Activated effector memory CD4-positive, alpha-beta T cell treated with anti-CD3 and anti-CD28 coated beads, Interleukin-2, amount 50 U/mL, for 16 hours (primary cell): ENCODE measurements at places on chromosomes 7 and 10.

GRCh38 chr7:45695249-45695995, 121.3 kb downstream of the ADCY1 start:
- DNase-seq: no peak

- DNase-seq: no peak
These were observed 22.6 kb upstream of the PRKCQ start for GRCh38 chr10:6602700-6603084.

GRCh38 chr10:576130-576465, 113.4 kb downstream of the DIP2C start:
- DNase-seq: no peak

GRCh38 chr7:128778946-128779345, 3.4 kb upstream of the OPN1SW start:
- no peak for DNase-seq

GRCh38 chr7:78616539-78616938, 818.0 kb downstream of the PHTF2 start:
- no peak for DNase-seq

GRCh38 chr10:27534161-27534700, 30.1 kb downstream of the RAB18 start:
- DNase-seq: no peak

DNA sequence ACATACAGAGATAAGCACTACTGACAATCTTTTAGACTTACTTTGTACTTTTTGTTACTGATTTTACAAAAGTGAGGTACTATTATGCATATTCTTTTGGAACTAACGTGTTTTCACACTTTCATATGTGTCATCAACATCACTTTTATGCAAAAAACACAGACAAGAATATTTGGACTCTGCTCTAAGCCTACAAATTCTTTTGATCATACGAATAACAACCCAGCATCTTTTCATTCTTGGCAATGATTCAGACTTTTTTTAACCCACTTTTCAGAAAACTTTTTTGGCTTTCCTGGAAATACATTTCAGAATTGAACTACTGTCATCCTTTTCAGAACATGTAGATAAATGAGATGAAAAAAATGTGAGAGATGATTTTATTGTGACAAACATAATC, 30.2 kb downstream of the USP6NL start:
- no peak for DNase-seq

- DNase-seq: no peak
These were observed 138.1 kb downstream of the ADAM22 start for GRCh38 chr7:88071994-88072714.

- no peak for DNase-seq
These were observed 118.0 kb downstream of the RAB11FIP2 start for GRCh38 chr10:117928741-117929140.

DNA sequence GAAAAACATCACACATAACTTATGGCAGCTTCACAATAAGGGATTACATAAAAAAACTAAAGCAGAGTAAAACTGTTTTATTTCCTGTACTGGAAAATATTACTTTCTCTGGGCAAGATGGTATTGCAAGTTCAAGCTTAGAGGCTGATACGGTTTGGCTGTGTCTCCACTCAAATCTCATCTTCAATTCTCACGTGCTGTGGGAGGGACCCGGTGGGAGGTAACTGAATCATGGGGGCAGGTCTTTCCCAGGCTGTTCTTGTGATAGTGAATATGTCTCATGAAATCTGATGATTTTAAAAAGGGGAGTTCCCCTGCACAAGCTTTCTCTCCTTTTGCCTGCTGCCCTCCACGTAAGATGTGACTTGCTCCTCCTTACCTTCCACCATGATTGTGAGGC, 5.1 kb upstream of the LRRC27 start:
- peak; percentile 84 for DNase-seq

DNA sequence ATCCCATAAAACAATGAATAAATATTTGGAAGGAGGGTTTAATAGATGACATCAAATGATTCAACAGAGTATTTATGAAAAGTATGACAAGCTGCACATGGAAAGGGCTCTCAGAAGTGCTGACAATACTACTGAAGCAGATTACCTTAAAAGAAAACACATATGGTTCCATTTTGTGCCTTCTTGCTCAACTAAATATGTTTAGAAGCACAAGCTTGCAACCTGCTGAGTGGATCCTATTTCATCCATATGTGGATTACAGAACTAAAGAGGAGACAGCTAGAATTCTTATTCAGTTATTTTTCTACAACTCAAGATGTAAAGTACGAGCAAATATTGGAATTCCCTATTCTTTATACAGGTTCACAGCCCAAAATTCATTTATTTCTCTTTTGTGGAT, 340.6 kb downstream of the TFEC start:
- DNase-seq: no peak

DNA sequence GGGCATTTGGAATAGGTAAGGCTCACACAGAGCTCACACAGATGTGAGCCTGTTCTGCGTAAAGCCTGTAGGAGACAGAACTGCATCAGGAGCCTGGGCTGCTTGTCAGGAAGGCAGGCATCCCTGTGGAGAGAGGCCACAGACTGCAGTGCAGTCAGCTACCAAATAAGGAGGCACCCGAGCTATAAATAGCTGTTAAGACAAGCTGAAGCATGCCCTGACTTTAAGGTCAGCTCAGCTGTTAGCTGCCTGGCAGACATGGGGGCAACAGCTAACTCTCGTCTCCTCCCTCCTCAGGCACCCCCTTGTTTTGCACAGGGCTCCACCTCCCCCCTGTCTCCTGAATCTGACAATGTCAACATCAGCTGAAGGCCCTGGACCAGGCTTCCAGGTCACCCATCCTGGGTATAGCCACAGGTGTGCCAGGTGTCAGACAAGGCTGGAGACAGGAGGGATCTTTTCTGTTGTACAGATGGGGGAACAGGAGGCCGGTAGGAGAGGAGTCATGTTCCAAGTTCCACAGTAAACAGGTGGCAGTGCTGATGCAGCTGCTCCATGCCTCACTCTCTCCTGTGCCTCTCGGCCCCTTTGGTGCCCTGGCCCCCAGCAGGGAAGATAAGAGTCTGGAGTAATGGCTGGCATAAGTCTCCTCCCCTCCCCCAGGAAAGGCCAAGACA, 27.6 kb upstream of the MKRN1 start:
- DNase-seq: no peak

DNA sequence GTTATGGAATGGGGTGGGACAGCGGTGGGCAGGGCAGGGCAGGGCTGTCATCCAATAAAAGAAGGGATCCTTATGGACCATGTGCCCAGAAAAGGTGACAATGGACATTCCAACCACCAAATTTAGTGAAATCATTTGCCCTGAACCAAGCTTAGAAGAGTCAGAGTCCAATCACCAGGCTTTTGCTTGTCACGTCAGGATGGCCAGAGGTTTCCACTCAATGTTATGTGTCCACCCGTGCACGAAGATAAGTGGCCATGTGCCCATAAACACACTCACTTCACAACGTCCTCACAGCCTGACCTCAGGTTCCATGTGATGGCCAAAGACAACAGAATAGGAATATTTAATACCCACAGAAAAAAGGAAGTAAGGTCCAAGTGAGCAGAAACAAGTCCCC, 36.6 kb upstream of the PLPP4 start:
- no peak for DNase-seq

DNA sequence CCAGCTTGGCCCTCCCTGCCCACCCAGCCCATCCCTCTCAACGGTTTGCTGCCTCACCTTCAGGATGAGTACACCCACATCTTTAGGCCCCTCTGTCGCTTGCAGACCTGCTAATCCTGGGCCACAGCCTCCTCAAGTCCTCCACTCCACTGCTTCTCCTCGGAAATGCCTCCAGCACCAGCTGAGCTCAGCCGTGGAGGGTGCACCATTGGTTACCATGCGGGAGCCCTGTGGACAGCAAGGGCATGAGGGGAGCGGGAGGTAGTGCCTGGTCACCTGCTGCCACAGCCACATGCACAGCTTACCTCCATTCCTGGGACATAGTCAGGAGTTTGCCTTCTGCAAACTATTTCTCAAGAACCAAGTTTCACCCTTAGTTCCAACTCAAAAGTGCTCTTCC, 286.3 kb upstream of the ZMIZ1 start:
- no peak for DNase-seq

GRCh38 chr10:95664543-95664942, 8.0 kb upstream of the ALDH18A1 start:
- no peak for DNase-seq

DNA sequence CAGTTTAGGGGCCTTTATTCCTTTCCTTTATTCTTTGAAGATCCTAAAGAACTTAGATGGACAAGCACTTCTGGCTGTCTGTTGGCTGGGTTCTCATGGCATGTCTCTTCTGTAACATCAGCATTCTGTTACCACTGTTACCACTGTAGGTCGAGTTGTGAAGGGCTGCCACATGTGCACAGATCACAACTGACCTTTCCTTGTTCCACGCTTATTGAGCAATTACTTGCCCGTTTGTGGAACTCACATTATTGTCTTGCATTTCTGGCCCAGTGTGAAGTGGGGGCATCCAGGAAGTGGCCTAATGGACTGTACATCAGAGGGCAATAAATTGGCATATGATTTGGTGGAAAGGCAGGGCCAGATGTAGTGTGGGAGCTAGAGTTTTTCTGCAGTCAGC, 23.7 kb downstream of the GBF1 start:
- no peak for DNase-seq

GRCh38 chr7:11328309-11328708, 354.6 kb downstream of the PHF14 start:
- no peak for DNase-seq

DNA sequence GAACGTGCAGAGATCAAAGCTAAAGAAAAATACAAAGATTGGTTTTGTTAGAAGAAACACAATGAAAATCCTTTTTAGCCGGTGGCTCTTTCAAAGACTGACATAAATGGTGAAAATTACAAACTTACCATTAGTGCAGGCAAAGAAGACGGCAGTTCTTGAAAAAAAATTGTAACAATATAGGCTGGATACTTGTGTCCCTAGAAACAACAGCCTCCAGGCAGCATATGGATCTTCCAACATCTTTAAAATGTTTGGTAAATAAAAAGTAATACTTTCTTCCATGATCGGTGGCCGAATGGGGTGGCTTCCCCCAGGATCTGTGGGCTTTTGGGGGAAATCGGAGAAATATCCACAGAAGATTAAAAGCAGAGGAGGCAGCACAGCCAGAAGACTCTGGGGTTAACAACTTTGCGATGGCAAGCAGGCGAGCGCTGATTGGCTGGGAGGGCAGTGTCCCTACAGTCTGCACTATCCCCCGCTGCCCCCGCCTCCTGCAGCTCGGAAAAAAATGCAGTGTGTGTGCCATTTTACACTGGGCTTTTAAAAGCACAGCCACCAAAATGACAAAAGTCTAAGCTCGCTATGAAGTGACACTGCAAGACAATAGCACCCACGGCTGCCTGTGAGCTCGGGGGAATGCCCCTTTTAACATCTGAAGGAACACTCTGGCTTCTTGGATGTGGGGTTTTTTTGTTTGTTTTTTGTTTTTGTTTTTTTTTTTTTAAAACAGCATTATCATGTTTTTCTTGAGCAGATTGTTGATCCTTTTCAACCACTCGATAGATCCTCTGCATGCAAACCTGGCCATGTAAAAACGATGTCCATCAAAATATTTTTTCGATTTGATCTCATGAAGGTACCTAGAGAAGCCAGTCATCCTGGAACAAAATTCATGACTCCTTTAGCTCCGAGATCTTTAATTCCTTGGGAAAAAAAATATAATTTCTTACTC, 31.7 kb upstream of the EPC1 start:
- peak; percentile 97 for DNase-seq

DNA sequence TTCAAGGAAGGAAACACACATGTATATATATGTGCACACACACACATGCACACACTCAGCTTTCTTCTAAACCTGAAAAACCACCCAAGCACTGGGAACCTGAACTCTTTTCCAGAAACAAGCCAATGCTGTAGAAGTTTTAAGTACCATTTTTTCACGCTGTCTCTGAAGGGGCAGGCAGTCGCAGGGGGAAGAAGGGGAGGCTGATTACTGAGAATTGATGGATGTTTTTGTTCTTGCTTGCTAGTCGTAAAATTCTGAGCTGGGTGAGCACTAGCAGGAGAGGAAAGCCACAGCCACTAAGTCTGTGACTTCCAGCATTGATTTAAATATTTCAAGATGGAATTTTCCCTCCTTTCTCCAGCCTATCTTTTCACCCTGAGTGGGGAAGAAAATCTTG, 391.8 kb downstream of the CALN1 start:
- DNase-seq: no peak
